ENCODE measurements at places on chromosomes 4 and X.

DNA sequence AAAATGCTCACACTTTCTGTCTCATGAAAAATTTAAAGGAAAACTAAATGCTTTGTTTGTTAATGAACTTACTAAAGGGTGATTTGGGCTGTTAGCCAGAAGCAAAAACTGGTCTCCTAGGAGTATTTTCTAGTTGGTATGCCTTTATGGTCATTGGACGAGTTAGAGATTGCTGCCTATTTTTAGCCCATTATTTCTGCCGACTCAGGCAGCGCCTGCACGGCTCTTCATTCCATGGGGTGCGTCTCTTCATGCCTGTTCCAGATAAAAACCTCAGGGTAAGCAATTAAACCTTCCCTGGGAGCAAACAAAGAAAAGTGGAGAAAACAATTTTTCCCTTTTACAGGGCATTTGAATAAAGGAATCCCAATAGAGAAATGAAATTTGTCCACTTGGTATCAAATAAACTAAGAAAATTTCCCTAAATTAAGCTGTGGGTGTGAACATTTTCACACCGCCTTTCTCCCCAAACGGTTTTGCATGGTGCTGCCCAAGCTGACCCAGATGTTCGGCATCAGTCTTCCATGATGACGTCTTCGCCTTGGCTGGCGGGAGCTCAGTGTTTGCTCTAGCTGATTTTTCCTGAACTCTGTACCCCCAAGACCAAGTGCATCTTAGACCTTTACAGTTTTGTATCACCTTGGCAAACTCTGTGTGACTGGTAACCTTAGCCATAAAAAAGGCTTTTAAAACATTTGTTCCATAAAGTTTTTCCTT, 61.7 kb upstream of the ADGRG2 start:
- no peak for DNase-seq

DNA sequence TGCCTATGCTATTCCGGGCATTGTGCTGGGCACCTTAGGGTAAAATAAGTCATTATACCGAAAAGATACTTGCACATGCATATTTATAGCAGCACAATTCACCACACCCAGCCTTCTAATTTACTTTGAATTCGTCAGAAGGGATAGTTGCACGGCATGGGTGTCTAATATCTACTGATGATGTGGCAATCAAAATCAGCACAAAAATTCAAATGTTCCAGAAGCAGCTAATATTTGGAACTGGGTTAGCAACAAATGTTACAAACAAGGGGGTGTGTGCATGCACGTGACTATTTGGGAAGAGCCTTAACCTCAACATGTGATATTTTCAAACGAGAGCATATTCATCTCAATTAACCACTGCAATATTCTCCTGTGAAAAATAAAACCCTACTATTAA, 79.7 kb upstream of the PRSS48 start:
- no peak for DNase-seq

GRCh38 chr4:6476893-6477292, 4.5 kb upstream of the PPP2R2C start:
- DNase-seq, result no peak

GRCh38 chr4:152478461-152479237, 57.2 kb downstream of the FBXW7 start:
- no peak for DNase-seq

- no peak for DNase-seq
These were observed 51.7 kb downstream of the ZFX start for GRCh38 chrX:24201216-24201615.

Measured in stimulated activated CD8-positive, alpha-beta memory T cell treated with anti-CD3 and anti-CD28 coated beads, Interleukin-2, amount 100 ng/mL, for 48 hours (primary cell).